ENCODE measurements at places on chromosomes 13 and 19. TPM values are rescaled to one million over a fixed set of nuclear protein-coding genes. Genes with fewer than 3 reads are reported as not detected.

DNA sequence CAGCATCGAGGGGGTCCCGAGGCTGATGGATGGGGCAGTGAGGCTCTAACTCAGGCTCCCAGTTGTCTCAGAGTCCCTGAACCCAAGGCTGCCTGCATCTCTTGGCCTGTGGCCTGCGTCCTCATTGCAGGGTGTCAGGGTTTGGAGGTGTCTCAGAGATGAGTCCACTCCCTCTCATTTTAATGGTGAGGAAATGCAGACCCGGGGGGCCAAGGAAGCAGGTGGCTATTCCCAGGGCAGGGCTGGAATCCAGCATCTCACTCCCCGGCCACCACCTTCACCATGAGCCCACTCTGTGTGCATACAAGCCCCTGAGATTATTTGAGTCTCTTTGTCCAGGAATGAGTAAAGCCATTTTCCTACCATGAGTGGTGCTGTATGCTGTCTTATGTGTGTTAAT lies 21.4 kb downstream of the TEX29 start:
- no peak for DNase-seq

GRCh38 chr13:33262594-33262993 lies 23.0 kb downstream of the STARD13 start:
- DNase-seq, result no peak

DNA sequence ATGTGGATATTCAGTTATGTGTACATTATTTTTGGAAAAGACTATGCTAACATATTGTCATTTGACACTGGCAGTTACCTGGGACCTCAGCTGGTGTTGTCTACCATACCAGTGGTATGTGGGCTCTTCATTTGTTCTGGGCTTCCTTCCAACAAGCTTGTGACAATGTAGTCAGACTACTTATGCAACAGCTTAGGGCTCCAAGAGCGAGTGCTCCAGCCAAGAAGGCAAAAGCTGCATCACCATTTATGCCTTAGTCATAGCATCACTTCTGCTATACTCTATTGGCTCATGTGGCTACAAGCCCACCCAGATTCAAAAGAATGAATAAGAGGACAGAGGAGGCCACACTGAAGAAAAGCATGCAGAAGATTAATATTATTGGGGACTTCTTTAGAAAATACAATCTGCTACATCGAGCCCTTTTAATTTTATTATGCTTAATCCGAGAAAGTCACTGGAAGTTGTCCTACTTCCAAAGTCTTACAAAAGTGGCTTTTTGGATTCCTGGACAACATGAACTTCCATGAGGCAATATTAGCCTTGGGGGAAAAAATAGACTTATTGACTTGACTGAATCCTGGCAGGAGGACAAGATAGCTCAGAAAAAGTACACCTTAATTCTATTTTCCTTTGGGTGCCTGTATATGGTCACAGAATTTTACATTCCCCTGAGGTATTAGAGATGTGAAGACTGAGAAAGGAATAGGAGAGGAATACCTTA lies 529.4 kb upstream of the HTR2A start:
- DNase-seq, result peak; percentile 82

Gene PRRG2
- not detected for total RNA-seq

DNA sequence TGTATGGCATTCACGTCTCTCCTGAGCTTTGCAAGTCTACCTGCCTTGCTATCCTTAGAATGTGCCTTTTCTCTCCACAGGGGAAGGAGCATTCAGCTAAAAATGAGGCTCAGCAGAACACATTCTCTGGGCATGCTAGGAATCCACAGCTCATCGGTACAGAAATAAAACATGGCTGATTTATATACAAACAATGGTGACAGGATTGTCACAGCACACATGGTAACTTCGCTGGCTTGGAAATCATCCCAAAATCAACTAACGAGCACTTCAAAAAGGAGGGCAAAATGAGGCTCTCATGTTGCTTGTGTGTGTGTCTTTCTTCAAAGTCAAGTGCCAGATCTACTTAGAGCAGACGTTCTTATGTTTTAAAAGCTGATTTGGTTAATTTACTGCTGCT lies 373.0 kb downstream of the FGF14 start:
- no peak for DNase-seq

DNA sequence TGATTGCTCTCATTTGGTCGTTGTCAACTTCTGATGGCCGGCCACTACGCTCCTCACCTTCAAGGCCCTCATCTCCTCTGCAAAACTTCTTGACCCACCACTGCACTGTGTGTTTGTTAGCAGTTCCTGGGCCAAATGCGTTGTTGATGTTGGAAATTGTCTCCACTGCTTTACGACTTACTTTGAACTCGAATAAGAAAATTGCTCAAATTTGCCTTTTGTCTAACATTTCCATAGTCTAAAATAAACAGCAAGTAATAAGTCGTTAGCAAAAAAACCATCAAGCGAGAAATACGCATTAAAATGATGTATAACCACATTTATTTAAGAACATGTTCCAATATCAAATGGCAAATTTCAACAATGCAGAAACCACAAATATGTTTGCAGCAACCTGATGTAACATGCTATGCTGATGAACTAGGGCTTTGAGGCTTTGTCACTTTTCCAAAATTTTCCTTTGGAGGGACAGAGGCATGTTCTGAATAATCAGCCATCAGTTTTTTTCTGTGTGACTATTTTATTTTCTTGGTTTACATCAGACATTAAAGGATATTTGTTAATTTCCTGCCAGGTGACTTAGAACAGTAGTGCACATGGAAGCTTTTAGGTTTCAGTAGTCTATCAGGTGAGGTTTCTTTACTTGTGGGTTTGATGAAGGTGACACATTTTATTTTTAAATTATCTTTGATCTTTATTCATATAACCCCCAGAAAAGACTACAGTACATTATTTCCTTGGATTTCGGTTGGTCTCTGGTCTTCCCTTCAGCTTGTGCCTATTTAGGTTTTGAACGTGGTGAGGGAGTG lies 74.7 kb upstream of the TEX29 start:
- DNase-seq, result no peak

GRCh38 chr19:10338940-10339339 lies 484 bp downstream of the ICAM3 start:
- no peak for DNase-seq

DNA sequence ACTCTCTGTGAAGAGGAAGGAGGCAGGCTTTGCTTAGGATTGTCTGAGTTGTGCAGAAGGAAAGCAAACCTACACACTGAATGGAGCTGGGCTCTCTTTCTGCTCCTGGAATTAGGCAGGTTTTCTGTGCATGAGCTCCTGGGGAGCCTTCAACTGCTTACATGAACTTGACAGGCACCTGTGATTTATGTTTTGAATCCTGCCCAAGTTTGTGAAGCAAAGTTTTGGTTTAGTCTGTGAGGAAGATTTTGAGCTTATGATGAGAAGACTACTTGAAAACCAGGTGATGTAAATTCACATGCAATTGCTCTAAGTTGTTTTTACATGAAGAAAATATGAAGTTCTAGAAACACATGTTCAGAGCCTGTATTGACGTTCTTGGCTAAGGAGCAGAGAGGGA lies 109.0 kb downstream of the SLAIN1 start:
- DNase-seq, result no peak

DNA sequence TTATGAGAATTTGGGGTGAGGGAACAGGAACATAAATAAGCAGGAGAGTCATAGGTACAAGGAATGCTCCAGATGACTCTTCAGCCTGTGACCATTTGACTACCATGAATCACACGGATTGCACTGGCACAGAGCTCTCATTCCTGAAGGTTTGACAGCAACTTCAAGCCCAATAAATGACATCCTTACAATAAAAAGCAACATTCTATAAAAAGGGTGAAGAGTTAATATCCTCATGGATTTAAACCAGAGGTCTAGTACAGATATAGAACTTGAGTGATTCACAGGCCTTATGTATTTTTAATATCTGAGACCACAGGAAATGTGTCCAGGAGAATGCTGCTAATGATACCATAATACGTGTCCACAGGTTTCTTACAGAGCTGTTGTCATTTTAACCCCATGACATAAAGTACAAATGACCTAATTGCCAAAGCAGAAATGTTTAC lies 158.1 kb downstream of the IRS2 start:
- DNase-seq, result no peak

DNA sequence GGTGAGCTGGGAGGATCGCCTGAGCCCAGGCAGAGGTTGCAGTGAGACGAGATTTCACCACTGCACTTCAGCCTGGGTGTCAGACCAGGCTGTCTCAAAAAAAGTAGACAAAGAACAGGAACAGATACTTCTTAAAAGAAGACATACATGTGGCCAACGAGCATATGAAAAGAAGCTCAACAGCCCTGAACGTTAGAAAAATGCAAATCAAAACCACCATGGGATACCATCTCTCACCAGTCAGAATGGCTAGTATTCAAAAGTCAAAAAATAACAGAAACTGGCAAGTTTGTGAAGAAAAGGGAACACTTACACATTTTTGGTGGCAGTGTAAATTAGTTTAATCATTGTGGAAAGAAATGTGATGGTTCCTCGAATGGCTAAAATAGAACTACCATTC lies 3.0 kb upstream of the LGALS14 start:
- DNase-seq, result no peak

Gene AKAP11
- total RNA-seq, result 7.4 TPM

- no peak for DNase-seq
Measured at GRCh38 chr13:78409172-78409571, 194.2 kb downstream of the POU4F1 start.

Gene ENOX1
- 0.86 TPM for total RNA-seq

DNA sequence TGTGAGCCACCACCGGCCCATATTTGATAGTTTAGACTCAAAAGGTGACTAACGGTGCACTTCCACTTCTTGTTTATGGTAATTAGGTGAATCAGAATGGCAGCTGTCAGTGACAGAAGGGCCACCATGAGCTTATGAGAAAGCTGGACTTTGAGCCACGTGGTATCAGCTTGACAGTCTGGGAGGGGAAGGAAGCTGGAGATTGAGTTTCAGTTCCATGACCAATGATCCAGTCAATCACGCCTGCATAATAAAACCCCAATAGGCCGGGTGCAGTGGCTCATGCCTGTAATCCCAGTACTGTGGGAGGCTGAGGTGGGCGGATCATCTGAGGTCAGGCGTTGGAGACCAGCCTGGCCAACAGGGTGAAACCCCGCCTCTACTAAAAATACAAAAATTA lies 8.2 kb downstream of the EID2B start:
- no peak for DNase-seq

DNA sequence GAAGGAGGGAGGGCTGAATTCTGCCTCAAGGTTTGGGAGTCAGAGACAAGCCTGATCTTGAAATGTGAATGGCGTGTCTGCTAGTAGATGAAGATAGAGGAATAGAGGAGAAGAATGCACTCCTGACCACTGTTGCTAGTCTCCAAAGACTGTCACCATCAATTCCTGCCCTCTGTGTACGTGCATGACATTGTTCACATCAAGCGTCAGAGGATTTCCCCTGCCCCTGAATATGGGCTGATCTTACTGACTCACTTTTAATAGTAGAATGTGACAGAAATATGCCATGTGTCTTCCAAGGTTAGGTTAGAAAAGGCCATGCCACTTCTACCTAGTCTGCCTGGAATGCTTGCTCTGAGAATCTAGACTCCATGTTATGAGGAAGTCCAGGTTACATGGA lies 538.6 kb downstream of the DIAPH3 start:
- DNase-seq, result no peak

DNA sequence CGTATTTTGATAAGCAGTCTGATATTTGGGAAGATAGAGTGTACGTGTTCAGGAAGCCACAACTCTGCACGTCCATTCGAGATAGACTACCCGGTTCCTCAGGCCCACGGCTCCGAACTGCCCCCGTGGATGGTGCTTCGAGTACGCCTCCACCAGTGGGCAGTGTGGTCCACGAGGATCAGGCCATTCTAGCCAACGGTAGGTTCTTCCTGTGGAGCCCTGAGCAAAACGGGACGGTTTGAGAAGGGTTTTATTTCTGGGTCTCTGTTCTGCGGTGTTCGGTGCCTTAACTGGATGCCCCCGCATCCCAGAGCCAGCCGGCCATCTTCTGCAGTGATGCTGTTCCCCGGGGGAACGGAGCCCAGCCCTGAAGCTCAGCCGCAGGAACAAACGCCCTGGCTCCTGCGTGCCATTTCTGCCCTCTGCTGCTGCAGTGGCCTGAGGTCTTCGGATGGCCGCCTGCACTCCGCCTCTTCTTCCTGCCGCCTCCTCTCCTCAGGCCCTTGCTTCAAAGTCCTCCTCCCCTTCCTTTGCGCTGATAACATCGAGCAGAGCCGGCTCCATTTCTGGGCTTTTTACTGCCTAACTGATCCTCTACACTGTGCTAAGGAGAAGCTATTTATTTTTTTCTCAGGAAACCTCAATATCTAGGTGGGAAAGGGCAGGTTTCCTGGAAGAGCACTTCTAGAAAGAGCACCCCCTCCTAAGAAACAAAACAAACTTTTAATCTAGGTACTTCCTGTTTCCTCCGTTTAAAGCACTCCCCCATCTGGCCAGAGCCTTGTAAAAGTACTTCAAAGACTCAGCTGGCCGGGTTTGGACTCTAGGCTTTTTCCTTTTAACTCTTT lies 36.2 kb upstream of the SLC46A3 start:
- peak; percentile 65 for DNase-seq

Gene KLK11
- not detected for total RNA-seq

DNA sequence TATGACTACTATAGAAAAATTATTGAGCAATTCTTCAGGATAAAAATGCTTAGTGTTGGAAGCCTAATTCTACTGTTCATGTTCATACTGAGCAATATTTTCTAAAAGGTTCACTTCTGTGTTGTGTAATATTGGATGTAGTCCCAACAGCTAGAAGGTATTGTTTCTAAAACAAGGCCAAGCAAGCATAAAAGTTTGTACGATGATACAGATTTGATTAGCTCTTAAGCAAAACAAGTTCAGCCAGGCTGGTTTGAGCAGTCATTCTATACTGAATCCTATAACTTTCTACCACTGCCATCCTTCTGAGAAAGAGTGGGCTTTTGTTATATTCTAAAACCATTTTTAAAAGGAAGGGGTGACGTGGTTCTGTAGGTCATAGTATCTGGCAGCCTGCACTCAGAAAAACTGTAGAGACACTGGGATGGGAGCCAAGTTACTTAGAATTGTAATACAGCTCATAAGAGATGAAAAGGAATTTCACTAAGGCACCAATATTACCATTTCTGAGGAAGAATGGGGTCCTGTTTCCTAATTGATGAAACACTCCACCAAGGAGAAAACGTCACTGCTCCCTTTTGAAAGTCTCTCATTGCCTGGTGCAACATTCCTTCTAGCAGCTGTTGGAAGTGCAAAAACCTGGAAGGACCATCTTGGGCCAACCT lies 275.0 kb upstream of the DACH1 start:
- DNase-seq, result no peak

DNA sequence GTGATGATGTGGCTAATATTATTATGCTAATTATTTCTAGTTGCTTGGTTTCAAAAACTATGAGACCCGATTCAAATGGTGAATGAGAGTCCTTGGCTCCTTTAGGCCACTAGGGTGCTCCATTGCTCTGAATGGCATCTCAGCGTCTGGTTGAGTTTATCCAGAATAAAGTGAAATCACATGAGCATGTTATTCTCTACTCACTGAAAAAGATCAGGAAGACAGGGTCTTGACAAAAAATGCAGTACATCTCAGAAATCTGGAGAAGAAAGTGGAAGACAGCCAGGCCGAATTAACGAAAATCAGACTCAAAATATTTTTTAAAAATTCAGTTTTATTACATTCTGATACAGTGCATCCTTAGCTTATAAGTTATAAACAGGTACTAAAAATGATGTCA lies 516.2 kb downstream of the MYO16 start:
- DNase-seq, result peak; percentile 52

Gene SIGLEC8
- not detected for total RNA-seq

Gene NXNL1
- total RNA-seq, result not detected

- DNase-seq, result no peak
Measured at GRCh38 chr19:52176574-52176973, 5.2 kb upstream of the ZNF836 start.

- peak; percentile 54 for DNase-seq
Measured at GRCh38 chr13:43307921-43308433, 284.6 kb downstream of the DNAJC15 start.

Gene DCT
- total RNA-seq, result 0.27 TPM

Gene ZNF492
- total RNA-seq, result 1.7 TPM

GRCh38 chr19:16559780-16560276 lies 12.4 kb downstream of the SLC35E1 start:
- no peak for DNase-seq

Data from H4 (cell line).